Occipital lobe (tissue), 3 donors: ENCODE measurements at places on chromosomes 4 and X.

GRCh38 chrX:17187136-17187756 is 187.8 kb upstream of the NHS start:
- DNase-seq: no peak

DNA sequence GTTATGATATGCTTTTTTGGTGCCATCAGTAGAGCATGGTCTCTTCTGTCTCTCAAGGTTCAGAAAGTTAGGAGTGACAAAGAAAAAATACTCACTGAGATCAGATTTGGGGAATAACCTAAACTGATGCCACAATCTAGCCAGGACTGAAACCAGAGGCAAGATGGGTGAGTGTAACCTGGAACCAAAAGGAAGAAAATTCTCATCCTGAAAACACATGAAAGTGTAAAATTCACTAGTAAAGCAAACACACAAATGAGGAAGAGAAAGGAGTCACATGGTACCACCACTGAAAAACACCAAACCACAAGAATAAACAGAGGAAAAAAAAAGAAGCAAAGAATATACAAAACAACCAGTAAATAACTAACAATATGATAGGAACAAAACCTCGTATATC is 96.4 kb downstream of the ANXA10 start:
- no peak for DNase-seq

DNA sequence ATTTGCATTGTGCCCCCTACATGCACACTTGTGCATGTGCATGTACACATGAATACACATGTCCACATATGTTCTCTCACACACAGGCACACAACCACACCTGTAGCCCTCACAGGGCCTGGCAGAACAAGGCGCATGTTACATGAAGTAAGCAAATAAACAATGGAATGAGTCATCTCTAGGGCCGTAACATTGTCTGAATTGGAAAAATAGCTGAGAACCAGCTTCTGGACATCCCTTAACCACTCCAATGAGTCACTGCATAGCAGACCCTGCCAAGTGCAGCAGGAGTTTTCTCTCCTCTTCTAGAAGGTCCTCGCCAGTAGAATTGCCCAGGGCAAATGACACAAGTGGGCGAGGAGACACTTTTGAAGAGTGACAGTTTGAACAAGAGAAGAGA is 66.1 kb downstream of the MAGEA10 start:
- DNase-seq: no peak

- DNase-seq: no peak
These were observed 103.5 kb downstream of the TMA16 start for GRCh38 chr4:163598028-163598427.

GRCh38 chrX:69130439-69130838 is 34.8 kb downstream of the PJA1 start:
- no peak for DNase-seq
